Stimulated activated CD4-positive, alpha-beta T cell treated with anti-CD3 and anti-CD28 coated beads, Interleukin-2, amount 100 ng/mL, for 24 hours (primary cell): ENCODE measurements at places on chromosomes 6 and 20.

GRCh38 chr6:109345986-109346385 is 36.3 kb downstream of the CD164 start:
- DNase-seq = no peak

GRCh38 chr20:19812696-19813095 is 54.6 kb downstream of the RIN2 start:
- no peak for DNase-seq

DNA sequence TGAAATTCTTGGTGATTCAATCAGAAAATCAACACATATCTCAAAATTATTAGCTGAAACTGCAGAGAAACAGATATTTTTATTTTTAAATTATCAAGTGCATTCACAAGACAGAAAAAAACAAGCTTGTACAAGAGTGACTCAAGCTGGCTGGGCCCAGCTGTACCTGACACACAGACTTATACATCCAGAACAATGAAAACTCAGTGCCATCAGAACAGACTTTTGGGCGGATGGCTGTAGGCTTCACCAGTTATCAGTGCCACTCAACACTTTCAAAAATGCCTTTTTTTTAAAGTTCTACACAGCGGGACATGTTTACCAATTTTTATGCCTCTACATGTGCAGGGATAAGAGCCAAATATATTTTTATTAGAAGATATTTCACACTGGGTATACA is 102.8 kb downstream of the MYB start:
- no peak for DNase-seq

- no peak for DNase-seq
These were observed 217.5 kb upstream of the THEMIS start for GRCh38 chr6:128118401-128118800.

DNA sequence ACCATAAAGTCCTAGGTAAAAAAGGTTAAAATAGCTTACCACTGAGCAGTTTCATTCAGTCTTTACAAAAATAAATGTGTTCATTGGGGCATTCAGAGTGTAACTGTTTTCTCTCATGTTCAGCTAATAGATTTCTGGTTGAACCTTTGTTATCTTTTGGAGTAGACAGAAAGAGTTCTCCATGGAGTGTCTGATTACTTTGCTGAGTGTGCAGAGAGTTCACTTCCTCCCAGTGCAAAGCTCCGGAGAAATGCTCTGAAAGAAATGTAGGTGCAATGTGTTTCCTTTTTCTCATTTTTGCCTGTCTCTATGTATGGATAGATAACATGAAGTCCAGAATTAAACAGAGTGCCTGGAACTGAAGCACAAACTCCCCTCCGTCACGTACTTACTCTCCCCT is 52.6 kb downstream of the JAG1 start:
- DNase-seq = no peak

- peak; percentile 32 for DNase-seq
These were observed 78.3 kb upstream of the CLDN20 start for GRCh38 chr6:155185544-155185943.

DNA sequence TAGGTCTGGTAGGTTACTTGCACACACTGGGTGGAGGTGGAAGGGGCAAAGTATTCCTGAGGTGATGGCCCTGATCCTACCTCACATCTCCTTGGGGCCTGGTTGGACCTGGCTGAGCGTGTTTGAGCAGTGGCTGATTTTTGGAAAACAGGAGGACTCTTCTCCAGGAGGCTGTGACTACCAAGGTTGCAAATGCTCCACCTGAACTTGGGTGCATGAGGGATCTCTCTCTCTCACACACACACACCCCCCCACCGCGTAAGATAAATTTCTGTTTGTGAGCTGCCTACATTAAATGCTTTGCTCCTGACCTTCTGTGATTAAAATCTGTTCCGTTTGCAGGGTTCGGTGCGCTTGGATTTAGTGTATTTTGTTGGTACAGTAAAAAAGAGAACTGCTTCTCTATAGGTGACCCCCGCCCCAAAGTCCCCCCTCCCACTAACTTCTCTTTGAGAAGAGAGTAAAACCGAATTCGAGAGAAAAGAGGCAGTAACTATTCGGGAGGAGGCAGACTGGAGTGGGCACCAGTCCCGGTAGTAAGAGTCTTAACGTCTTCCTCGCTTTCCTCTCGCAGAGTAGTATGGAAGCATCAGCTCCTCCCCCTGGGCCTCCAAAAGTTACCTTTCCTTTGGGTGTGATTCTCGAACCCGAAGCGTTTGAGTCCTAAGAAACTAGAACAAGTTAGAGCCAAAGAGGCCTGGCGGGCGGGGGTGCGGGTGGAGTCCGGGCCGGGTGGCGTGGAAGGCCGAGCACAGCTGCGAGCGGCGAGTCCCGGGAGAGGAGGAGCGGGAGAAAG is 585 bp upstream of the DSE start:
- no peak for DNase-seq

- peak; percentile 32 for DNase-seq
These were observed 39.6 kb downstream of the OR2B2 start for GRCh38 chr6:27872642-27873020.

DNA sequence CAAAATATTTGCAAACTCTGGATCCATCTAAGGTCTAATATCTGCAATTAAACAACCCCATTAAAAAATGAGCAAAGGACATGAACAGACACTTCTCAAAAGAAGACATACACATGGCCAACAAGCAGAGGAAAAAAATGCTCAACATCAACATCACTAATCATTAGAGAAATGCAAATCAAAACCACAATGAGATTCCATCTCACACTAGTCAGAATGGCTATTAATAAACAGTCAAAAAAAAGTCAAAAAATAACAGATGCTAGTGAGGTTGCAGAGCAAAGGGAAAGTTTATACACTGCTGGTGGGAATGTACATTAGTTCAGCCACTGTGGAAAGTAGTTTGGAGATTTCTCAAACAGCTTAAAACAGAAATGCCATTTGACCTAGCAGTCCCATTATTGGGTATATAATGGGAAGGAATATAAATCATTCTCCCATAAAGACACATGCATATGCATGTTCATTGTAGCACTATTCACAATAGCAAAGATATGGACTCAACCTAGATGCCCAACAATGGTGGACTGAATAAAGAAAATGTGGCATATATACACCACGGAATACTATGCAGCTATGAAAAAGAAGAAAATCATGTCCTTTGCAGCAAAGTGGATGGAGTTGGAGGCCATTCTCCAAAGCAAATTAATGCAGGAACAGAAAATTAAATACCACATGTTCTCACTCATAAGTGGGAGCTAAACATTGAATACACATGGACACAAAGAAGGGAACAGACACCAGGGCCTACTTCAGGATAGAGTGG is 9.1 kb downstream of the ZNFX1 start:
- no peak for DNase-seq
